CD4-positive, alpha-beta T cell treated with Interferon alpha-2 for 1 hour (primary cell): ENCODE measurements at places on chromosomes 5 and 9.

DNA sequence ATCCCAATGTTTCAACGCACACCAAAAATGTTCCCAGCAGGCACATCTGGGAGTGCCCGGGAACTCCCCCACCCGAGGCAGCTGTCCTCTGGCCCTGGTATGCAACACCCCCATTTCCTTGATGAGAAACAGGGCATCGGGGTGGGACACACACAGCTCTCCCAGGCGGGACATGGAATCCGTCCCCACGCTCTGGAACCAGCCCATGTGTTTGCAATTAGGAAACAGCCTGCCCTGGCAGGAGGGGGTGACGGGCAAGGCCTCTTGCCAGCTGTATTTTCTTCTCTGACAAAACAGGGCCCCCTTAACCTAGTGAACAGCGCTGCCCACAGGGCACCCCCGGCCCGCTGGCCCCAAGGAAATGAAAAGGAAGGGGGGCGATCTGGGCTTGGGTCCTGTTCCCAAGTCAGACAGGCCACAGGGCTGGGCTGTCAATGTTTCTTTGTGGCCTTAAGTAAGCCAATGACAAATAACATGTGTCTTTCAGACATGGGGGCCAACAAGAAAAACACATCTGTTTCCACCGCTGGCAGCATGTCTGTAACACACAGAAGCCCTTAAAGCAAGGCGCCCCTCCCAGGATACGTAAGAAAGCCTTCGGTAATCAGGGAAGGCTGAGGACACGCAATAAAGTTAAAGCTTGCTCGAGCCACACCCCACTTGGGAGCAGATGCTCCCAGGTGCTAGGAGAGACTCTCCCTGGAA lies 125.3 kb downstream of the ROR2 start:
- DNase-seq, result no peak

DNA sequence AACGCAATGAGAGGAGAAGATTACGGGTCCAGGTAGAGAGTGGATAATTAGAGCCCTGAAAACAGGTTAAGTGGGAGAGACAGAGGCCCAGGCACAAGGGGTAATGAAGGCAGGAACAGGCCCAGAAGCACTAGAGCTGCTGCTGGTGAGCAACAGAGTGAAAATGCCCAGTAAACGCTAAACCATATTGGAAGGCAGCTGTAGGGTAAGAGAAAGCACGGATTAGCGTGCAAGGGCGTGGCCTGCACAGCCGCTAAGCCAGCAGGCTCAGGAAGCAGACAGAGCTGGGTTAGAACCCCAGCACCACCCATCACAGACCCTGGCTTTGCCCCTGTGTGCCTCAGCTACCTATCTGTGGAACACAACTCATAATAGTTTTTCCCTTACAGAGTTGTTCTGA lies 93.2 kb downstream of the PAX5 start:
- no peak for DNase-seq

- no peak for DNase-seq
Observed at GRCh38 chr5:125698420-125698819, 724.8 kb upstream of the GRAMD2B start.

DNA sequence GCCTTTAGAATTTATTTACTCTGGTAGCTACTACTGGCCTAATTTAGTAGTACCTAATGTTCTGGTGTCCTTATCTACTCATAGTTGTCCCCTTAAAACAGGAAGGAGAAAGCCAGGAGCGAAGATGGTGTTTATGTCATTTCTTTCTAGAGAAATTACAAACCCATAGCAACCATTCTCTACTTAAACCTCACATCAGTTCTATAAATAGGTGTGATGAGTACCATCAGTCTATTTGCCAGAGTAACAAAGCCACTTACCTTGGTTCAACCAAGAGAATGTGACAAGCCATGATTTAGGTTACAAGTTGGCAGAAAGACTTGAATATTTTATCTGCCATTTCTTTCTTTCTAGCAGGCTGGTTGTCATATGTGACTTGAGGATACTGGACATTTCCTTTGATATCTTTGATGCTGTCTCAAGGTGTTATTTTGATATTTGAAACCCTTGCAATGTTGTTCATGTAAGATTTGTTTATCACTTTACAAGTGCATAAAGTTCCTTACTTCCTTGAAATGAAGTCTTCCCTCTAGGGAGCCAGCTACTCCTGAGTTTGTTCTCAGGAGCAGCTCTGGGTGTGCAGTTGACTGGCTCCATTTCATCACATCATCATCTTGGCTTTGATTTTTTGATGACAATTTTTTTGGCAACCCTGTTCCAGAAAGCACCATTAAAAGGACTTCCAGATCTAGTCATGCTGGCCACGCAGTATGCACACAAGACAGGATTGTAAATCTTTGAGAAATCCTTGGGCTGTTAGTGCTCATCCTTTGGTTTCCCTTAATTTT lies 286.8 kb downstream of the ARHGAP26 start:
- DNase-seq, result no peak

- no peak for DNase-seq
Observed at GRCh38 chr5:33311893-33312292, 128.9 kb upstream of the TARS1 start.

GRCh38 chr9:109487247-109487646 lies 10.9 kb downstream of the PTPN3 start:
- no peak for DNase-seq

DNA sequence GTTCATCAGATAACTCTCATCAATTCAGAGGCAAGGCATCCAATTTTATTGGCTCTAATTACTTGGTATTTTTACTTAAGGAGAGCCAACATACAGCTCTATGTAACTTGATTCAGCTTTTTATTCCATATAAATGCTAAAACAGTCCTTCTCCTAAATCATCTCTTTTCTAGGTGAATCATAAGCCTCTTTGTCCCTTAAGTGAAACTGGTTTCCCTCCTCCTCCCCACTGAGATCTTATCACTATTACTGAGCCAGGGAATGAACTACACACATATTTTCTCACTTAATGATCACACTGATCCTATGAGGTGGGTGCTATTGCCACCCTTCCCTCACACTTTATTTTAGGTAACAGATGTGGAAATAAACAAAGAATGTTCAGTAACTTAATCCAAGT lies 1143.8 kb downstream of the MAT2B start:
- no peak for DNase-seq

DNA sequence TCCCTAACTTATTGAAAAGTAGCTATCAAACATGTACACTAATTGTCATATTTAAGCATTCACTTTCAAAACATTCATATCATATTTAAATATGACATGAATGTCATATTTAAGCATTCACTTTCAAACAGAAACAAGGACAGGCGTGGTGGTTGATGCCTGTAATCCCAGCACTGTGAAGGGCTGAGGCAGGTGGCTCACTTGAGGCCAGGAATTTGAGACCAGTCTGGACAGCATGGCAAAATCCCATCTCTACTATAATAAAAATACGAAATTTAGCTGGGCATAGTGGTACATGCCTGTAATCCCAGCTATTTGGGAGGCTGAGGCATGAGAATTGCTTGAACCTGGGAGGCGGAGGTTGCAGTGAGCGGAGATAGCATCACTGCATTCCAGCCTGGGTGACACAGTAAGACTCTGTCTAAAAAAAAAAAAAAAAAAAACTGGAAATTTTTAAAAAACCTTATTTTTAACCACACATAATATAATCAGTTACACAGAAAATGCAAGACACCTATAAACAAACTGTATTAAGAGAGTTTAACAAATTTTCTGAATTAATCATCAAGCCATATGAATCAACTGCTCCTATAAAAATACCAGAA lies 88.1 kb downstream of the LPAR1 start:
- no peak for DNase-seq

- DNase-seq, result no peak
Observed at GRCh38 chr5:14178671-14179211, 35.6 kb downstream of the TRIO start.

- no peak for DNase-seq
Observed at GRCh38 chr5:79297661-79298060, 61.7 kb downstream of the JMY start.
